ENCODE measurements at places on chromosomes 12 and 14.

DNA sequence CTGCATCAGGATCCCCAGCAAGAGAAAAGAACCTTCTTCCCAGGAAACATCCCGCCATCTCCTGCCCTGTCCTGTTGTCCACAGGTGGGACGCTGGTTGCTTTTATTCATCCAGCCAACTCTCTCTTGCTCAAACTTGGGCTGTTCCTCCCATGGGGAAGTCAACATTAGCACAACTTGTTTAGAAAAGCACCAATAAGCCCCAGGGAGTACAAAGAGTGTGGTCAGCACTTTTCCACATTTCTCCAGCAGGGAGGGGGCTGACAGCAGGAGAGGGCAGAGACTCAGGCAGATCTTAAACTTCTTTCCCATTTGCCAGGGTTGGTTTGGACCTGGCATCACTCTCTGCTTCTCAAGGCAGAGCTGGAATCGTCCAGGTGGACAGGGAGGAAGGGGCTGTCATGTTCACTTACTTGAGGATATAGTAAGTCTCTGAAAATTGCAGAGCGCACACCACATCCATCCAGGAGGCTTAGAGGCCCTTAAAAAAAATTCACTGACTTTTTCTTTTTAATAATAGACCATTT lies 74.9 kb downstream of the RBM19 start:
- DNase-seq: no peak

DNA sequence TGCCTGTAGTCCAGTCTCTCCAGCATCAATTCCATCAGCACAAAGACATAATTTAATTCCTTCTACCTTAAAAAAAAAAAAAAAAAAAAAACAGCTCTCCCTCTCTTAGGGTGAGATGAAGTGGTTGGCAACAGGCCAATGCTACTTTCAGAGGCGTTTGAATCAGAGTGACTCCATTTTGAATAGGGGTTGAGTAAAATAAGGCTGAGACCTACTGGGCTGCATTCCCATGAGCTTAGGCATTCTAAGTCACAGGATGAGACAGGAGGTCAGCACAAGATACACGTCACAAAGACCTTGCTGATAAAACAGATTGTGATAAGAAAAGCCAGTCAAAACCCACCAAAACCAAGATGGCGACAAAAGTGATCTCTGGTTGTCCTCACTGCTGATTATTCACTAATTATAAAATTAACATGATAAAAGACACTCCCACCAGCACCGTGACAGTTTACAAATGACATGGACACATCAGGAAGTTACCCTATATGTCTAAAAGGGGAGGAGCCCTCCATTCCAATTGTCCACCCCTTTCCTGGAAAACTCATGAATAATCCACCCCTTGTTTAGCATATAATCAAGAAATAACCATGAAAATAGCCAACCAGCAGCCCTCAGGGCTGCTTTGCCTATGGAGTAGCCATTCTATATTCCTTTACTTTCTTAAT lies 6.9 kb upstream of the TCL1B start:
- DNase-seq: no peak

DNA sequence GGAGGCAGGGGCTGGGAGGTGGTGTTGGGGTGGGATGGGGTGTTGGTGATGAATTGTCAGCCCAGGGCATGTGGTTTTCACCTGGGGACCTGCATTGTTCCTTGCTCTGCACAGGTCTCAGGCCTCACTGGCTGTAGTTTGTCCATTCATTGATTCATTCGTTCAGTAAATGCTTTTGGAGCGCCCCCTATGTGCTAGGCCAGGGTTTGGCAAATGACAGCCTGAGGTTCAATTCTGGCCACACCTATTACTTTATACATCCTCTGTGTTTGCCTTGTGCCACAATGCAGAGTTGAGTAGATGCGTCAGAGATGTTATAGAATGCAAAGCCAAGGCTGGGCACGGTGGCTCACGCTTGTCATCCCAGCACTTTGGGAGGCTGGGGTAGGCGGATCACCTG lies 4.7 kb downstream of the ADCK1 start:
- DNase-seq: no peak

DNA sequence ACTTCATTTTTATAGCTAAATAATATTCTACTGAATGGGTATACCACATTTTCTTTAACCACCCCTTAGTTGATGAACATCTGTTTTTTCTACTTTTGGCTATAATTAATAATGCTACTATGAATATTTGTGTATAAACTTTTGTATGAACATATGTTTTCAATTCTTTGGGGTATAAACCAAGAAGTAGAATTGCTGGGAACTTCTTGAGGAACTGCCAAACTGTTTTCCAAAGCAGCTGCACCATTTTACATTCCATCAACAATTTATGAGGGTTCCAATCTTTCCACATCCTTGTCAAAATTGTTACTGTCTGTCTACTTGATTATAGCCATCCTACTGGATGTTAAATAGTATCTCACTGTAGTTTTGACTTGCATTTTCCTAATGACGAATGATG lies 221.8 kb downstream of the PRKD1 start:
- DNase-seq: no peak

DNA sequence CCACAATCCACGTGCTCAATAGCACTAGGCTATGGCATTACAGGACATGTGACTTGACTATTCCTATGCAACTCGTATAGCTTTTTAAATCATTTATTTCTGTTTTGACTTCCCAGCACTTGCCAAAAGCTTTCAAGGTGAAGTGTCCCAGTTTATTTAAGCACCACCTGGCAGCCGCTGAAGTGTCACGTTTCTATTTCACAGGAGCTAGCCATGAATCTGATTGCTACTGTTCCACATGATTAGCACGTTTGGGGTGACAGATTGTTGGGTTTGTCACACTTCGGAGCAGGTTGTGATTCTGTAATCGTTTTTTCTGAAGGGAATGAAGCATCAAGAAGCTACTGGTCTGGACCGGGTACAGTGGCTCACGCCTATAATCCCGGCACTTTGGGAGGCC lies 39.9 kb upstream of the BICDL1 start:
- no peak for DNase-seq

DNA sequence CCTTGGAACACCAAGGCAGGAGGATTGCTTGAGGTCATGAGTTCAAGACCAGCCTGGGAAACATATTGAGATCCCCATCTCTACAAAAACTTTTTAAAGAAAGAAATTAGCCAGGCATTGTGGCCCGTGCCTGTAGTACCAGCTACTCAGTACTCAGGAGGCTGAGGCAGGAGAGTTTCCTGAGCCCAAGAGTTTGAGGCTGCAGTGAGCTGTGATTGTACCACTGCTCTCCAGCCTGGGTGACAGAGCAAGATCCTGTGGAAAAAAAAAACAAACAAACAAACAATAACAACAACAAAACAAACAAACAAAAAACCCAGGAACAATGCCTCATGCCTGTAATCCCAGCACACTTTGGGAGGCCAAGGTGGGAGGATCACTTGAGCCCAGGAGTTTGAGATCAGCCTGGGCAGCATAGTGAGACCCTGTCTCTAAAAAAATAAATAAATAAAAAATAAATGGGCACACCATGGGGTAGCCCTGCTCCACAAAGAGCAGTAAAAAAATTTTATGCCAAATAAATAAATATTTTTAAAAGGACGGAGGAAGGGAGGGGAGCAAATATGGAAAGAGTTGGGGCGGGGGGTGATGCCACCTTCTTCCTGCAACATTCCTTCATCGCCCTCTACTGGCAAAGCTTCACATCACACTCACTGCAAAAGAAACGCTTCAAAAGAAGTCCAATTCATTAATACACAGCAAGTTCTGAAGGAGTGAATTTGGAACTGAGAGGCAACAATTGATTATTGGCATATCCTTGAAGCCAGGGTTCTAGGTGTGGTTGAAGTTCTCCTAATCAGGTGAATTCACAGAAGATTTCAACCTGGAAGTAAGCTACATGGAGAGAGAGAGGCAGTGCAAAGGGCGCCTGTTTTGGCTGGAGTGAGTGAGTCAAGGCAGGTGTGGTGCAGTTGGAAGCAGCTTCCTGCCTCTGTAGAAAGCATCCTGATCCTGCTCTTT lies 8.8 kb upstream of the GNPTAB start:
- peak; percentile 68 for DNase-seq

- peak; percentile 5 for DNase-seq
These were observed 627 bp downstream of the CPM start for GRCh38 chr12:68932128-68932960.

DNA sequence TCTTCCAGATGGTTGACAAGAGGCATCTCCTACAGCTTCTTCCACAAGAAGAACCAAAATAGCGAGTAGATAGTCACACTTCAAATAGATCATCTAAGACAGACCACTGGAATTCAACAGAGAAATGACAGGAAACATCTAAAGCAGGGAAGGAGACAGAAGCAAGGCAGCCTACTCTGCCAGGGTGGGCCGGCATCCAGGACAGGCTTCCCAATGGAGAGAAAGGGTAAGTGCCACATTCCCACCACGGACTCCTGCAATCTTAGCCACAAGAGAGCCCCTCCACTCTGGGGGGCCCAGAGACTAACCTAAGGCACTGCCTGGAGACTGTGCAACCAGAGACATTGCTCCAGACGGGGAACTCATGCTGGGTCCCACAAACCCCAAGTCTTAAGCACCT lies 154.5 kb downstream of the NDUFA12 start:
- DNase-seq: no peak

DNA sequence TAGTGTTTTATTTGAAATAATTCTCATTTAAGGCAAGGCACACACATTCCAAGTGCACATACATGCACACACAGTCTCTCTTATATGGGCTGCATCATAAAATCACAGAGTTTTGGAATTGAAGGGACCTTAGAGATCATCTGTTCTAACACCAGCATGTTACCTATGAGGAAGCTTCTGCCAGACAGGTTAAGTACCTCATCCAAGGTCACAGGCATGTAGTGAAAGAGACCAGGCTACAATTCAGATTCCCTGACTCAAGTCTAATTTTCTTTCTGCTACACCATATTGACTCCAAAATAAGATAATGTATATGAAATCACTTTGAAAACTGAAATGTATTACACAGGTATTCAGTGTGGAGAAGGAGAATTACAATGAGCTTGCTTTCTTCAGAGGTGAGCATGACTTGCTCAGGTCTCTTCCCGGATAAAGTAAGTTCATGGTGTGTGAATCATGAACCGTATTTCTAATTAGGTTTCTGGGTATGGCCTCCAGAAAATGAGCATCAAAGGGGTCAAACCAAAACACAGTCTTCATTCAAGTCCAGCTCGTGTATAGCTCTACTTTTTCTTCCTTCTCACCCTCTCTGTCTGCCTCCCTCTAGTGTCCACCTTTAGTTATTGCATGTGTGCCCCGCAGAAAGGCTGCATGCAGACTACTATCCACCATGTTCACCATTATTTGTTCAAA lies 411.9 kb downstream of the FUT8 start:
- peak; percentile 44 for DNase-seq

GRCh38 chr12:56029166-56029519 lies 8.3 kb downstream of the IKZF4 start:
- DNase-seq: no peak

DNA sequence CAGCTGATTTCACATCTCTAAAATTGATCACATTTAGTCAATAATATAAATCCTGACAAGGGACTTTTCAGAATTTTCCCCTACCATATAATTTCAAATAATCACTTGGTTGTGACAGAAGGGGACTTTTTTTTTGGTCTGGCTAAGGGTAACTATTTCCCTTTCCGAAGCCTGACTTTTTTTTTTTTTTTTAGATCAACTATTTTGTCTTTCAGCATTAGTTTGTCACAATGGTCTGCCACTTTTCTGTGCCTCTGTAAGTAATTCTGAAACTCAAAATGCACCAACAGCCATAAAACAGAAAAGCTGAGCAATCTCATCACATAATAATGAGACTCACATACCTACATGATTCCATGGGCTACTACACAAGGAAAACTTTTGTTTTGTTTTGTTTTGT lies 266.4 kb downstream of the SSPN start:
- no peak for DNase-seq

DNA sequence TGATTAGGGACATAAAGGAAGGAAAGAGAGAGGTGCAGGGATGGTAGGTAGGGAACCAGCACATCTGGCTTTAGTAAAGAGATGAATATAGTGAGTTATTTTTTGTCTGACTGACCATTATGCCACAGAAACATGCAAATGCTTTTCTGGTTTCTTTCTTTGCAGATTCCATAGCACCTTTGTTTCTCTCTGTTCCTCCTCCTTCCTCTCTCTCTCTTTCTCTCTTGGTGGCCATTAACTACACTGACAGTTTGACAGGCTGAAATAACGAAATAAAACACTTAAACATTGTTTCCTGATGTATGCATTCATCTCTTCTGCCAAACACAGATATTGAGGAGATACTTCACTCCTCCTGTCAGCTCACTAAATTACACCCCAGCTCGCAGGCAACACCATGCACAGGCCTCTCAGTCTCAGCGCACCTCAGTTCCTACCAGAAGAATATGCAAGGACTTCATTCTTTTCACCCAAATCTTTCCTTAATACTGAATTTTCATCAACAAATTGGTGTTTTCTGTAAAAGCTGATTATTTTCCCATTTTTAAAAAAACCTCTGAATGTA lies 406.9 kb upstream of the SOX5 start:
- DNase-seq: no peak

DNA sequence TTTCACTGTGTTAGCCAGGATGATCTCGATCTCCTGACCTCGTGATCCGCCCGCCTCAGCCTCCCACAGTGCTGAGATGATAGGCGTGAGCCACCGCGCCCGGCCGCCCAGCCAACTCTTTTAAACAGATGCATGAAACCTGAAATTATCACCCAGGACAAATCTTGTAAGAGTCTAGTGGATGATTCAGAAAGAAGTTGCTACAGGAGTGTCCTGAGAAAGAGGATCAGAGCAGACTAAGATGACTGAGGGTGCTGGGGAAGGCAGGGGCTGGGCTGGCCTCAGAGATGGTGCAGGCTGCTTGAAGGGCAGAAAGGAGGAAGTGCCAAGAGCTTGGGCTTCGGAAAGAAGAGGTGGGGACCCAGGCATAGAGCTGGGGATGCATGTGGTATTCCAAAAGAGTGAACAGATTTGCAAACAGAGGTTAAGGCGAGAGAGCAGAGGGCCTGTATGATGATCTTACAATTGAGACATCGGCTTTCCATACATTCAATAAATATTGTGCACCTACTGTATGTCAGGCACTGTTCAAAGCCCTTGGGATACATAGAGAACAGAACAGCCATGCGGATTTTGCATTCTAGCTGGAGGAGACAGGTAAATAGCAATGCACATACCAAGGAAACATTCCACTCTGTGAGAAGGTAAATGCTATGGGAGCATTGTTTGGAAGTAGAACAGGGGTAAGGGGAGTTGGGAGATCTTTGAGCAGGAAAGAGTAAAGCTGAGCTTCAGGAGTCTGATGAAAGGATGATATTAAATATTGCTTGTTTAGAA lies 7.4 kb upstream of the CD9 start:
- DNase-seq: no peak

DNA sequence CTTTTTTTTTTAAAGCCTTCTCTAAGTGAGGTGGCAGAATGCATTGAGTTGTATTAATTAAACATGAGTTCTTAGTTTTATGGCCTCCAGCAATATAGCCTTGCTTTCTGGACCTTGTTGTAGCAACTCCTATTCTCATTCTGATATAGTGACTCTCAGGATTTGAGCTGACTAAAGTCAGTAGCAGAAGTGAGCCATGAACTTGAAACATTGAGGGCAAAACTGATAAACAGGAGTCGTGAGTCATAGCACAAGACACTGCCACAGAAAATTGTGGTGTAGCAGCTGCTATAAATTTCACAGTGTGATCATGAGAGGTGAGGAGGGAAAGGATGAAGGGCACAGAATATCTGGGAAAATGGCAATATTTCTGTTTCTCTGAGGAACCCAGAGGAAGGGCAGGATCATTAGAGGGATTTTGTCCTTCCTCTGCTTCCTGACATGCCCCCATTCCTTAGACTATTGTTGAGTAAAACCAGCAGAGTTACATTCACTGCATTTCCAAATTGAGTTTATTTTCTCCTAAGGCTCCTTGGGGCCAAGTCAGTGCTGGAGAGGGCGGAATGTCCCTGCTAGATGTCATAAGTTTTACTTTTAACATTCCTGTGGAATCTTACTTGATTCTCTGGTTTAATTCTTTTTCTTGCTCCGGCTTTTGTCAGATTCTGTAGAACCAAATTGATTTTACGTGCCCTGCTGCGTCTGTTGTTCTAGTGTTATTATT lies 7.5 kb downstream of the KLRG1 start:
- DNase-seq: no peak

Data from activated CD4-positive, alpha-beta T cell treated with anti-CD3 and anti-CD28 coated beads, Interleukin-2, amount 50 U/mL, for 1 hour (primary cell).